Suppressor macrophage treated with lipopolysaccharide for 4 hours (primary cell): ENCODE measurements at places on chromosomes 11 and 22.

DNA sequence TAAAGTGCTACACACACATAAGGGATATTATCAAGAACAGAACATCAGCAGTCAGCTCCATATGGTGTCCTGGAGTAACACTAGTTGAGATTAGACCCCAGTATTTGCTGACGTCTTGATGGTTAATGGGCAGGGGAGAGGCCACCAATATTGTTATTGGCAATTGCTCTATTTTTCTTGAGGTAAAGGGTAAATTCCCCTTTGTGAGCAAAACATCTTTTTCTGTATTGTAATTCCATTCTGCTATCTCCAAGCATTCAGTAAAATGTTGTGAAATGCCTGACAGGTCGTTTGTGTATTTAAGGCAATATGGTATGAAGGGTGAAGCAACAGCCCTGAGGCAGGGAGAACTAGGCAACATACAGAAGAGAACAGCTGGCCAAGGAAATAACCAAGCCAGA is 21.9 kb downstream of the PC start:
- no peak for DNase-seq

DNA sequence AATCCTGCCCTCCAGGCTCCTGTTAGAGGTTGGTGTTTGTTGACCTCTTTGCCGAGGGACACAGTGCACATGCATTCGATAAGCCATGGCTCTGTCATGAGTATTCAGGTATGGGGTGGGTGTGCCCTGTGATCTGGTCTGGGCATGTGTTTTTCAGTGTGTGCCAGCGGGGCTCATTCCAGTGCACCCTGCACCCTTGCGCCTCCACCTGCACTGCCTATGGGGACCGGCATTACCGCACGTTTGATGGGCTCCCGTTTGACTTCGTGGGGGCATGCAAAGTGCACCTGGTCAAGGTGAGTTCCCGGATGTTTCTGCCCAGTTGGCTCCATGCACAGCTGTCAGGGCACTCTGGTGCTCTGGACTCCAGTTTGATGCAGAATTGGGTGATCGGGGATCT is 44.2 kb downstream of the OTOG start:
- DNase-seq: no peak

DNA sequence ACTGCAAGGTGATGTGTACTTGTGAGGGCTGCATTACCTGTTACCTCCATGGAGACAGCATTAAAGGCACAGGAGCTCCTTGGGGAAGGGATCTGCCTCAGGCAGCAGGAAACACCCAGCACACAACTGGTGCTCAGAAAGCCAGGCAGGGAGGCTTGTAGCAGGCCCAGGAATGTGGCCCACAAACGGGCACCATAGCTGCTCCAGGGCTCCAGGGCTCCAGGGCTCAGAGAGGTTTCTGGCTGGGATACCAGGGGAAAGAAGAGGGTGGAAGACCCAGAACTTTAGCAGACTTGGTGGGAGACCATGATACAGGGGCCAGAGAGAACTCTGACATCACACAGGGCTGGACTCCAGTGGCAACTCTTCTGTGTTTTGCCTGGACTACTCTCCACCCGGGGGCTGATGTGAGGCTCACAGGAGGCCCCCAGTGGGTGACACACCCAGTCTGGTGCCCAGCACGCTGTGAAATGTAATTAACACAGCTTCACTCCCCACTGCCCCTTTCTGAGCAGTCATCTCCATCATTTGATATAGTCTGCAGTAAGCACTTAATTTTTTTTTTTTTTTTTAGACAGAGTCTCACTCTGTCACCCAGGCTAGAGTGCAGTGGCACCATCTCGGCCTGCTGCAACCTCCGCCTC is 14.7 kb upstream of the SULT4A1 start:
- no peak for DNase-seq

- peak; percentile 42 for DNase-seq
These were observed 76.1 kb upstream of the UCP3 start for GRCh38 chr11:74084796-74085541.

GRCh38 chr11:64865286-64866172 is 12.9 kb downstream of the EHD1 start:
- peak; percentile 90 for DNase-seq

- DNase-seq: no peak
These were observed 758 bp downstream of the LDLRAD3 start for GRCh38 chr11:35944503-35945136.

DNA sequence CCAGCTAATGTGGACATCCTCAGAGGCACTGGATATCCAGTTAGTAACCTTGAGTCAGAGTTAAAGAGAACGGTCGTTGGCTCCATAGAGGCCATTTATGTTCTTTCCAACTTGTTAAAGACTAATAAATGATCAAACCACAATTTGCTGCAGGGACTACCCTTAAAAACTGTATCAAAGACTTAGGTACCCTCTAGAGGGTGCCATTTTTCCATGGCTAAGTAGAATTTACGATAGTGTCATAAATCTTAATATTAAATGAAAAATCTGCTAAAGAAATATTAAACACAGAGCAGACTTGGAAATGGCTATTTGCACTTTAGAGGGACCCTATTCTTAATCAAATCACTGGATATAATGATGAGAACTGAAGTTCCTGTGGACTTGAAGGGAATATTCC is 685.2 kb upstream of the CHORDC1 start:
- no peak for DNase-seq

DNA sequence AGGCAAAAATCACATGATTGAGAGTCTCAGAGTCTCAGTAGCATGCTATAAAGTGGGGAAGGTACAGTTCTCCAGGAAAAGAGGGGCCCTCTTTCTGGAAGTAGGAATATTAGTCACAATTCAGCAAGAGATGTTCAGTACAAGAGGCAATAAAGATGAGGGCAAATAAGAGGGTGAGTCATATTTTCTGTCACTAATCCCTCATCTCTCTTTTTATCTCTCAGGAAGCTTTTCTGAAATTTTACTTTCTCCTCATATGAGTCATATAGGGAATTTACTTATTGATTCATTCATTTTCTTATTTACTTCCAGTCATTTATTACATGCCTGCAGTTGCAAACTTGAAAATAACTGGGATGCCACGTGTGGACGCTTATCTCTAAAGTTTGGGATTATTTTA is 3.4 kb upstream of the NXPE1 start:
- no peak for DNase-seq

GRCh38 chr11:70642266-70642665 is 243.9 kb downstream of the CTTN start:
- no peak for DNase-seq

GRCh38 chr11:63503492-63503891 is 2.4 kb upstream of the LGALS12 start:
- peak; percentile 77 for DNase-seq

- no peak for DNase-seq
These were observed 77.5 kb upstream of the UCP3 start for GRCh38 chr11:74086242-74086884.

- no peak for DNase-seq
These were observed 230.9 kb upstream of the UBASH3B start for GRCh38 chr11:122424636-122425035.

- DNase-seq: no peak
These were observed 102.2 kb downstream of the TRIM29 start for GRCh38 chr11:120035756-120036155.

GRCh38 chr11:61754534-61755482 is 2.4 kb downstream of the MYRF start:
- no peak for DNase-seq

- DNase-seq: no peak
These were observed 84.4 kb upstream of the ARHGAP42 start for GRCh38 chr11:100602716-100603115.

DNA sequence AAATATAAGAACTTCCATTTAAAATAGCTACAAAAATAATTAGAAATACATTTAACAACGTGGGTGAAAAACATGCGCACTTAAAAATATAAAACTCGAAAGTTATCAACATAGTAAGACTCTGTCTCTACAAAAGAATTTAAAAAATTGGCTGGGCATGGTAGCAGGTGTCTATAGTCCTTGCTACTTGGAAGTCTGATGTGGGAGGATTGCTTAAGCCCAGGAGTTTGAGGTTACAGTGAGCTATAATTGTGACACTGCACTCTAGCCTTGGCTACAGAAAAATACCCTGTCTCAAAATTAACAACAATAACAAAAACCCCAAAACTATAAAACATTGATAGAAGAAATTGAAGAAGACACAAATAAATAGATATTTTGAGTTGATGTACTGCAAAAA is 13.8 kb upstream of the CASP12 start:
- no peak for DNase-seq

- no peak for DNase-seq
These were observed 45.3 kb upstream of the RTL6 start for GRCh38 chr22:44543362-44543761.

DNA sequence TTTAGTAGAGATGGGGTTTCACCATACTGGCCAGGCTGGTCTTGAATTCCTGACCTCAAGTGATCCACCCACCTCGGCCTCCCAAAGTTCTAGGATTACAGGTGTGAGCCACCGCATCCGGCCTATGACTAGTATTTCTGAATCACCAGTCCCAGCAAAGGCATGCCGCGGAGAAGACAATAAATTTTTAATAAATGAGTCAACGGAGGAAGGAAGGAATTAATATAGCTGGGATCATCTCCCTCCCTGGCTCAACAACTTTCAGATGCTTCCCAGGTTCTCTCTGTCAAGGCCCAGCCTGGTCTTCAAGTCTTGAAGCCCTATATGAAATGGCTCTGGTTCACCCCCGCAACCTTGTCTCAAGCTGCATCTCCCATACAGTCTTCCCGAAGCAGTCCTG is 45.7 kb downstream of the CYTH4 start:
- no peak for DNase-seq

GRCh38 chr22:33209930-33210784 is 152.0 kb upstream of the SYN3 start:
- DNase-seq: peak; percentile 61

GRCh38 chr11:70365544-70365927 is 32.8 kb upstream of the CTTN start:
- DNase-seq: no peak

DNA sequence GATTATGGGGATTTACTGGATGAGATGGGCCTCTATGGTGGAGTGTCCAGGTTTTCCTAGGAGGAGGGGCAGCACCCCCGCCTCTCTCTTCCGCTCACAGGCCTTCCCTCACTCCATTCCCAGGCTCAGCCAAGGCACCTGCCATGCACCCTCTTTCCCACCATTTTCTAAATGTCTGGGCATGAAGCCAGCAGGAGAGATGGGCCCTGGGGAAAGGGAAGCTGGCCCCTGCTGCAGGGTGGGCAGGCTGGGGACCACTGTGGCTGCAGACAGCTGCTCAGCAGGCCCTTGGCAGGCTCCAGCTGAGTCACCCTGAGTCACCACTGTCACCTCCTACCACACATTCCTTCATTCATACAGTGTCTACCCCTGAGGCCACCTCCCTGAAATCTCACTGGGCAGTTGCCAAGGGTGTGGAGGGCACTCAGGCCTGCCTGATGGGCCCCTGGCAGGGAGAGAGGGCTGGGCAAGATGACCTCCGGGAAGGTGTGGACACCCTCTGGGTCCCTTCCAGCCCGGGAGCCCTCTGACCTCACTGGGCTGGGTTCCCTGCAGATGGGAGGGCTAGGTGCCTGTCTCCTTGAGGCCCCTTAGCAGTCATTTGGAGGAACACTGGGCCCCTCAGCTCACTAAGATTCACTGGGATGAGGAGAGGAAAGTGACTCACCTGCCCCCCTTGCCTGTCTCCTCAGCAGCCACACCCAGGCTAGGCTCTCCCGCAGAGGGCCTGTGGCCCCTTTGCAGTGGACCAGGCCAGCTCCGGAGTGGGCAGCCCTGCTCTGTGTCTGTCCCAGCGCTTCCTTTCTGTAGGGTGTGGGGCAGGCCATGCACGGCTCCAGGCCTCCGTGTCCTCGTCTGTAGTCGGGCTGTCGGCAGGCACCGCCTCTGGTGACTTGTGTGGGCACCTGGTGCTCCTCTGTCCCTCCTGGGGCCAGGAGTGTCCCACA is 7.8 kb downstream of the MYEOV start:
- DNase-seq: peak; percentile 56

GRCh38 chr11:93869830-93870229 is 19.4 kb upstream of the VSTM5 start:
- DNase-seq: no peak

- DNase-seq: no peak
These were observed 16.7 kb upstream of the CCND1 start for GRCh38 chr11:69624293-69624692.

DNA sequence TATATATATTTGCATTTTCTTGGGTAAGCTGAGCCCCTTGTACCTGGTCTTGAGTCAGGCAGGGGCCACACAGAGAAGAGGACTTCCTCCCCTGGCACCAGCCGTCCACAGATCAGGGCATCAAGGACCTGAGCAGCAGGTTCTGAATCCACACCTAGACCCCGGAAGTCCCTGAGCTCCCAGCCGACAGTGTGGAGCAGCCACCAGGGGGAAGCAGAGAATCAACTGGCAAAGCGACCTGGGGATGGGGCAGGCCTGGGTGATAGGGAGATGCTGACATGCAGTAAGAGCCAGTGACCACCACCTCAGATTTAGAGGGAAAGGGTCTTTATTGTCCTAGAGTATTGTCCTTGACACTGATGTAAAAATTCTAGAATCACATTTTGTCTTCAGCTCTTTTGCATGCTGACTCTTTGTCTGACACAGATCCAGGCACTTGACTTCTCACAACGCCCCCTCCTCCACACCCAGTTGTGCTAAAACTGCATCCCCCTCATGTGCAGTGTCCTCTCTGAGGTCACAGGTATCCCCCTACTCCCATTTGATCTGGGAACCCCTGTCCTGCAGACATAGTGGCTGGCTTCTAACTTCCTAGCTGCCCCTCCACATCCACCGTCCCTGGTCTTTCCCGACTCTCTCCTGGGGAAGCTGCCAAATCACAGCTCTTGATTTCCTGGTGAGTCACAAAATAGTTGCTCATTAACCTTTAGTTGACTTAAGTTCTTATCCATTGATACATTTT is 109.3 kb downstream of the GGTLC2 start:
- DNase-seq: peak; percentile 64

DNA sequence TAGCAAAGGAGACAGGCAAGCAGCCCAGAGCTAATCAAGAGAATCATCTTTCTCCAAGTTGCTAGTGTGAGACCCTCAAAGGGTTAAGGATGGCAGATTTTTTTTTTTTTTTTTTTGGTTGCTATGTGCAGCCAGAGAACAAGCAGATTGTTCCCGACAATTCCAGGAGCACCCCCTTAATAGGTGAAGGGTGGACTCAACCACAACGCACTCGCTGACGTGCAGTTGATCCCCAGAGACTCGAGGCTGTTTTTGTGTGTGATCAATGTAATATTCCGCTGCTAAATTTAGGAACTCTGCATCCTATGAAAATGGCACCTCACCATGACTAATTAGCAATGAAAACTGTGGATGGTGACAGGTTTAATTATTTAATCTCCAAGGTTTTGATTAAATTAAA is 789.0 kb downstream of the KCNA4 start:
- DNase-seq: no peak

DNA sequence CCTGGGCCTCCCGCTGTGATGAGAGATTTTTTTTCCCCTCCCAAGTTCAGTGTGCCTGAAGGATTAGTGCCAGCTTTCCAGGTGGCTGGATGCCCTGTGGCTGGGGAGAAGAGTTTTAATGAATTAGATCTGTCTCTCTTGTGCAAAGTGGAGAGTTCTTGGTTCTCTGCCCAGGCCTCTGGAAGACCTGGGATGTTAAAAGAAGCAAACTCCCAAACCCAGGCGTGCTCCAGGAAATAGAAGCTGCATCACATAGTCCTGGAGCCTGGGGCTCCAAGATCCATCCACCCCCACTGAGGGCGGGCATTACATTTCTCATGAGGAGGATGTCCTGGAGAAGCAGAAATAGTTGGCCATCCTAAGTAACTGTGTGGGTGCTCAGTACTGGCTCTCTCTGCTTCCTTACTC is 30.6 kb downstream of the SDHAF2 start:
- DNase-seq: no peak

- DNase-seq: no peak
These were observed 48.3 kb upstream of the PAK1 start for GRCh38 chr11:77522215-77522614.
